Liver (tissue), 10 donors: ENCODE measurements at places on chromosomes 7 and 10. TPM values are rescaled to one million over a fixed set of nuclear protein-coding genes. Genes with fewer than 3 reads are reported as not detected.
A peak's percentile ranks its signal among the peaks of the same experiment; 100 is the strongest.

MOGAT3 gene
- 7.9 TPM for polyA plus RNA-seq

TMEM130 gene
- polyA plus RNA-seq = not detected

DENND2A gene
- 1.2 TPM for polyA plus RNA-seq

CALML5 gene
- polyA plus RNA-seq = not detected

KDM7A gene
- polyA plus RNA-seq = 2.5 TPM

TAS2R4 gene
- polyA plus RNA-seq = 0.03 TPM

TAS2R5 gene
- 0.05 TPM for polyA plus RNA-seq

CLCN1 gene
- polyA plus RNA-seq = not detected

CDC14C gene
- 0.02 TPM for polyA plus RNA-seq

GRCh38 chr10:4174197-4174596 is 389.2 kb upstream of the KLF6 start:
- H3K27me3 ChIP-seq = no peaks in the 10 kb centered on the region
- H3K4me3 ChIP-seq = no peak overlapping the region
- H3K4me1 ChIP-seq = no peaks in the 10 kb centered on the region
- no peaks in the 10 kb centered on the region for H3K36me3 ChIP-seq

- H3K36me3 ChIP-seq = no peaks in the 10 kb centered on the region
- no peak overlapping the region for H3K27ac ChIP-seq
These were observed 21.9 kb upstream of the CABCOCO1 start for GRCh38 chr10:61640856-61641255.

DNA sequence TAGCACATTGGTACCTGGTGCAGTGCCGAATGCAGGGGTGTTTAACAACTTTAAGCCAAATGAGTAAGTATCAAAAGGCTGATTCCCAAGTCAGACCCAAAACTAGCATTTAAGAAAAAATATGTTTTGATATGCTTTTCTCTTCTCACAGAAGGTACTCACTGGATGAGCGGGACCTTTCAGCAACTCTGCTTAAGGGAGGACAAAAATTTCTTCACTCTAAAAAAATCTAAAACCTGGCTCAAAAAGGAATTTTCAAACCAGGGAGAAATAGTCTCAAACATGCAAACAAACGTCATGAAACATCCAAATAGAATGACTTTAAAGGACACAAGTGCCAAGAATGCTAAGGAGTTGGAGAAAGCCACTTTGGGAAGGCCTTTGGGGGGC is 962.1 kb downstream of the KCNMA1 start:
- no peaks in the 10 kb centered on the region for H3K27me3 ChIP-seq
- no peak for DNase-seq
- no peak overlapping the region for H3K4me3 ChIP-seq

DNA sequence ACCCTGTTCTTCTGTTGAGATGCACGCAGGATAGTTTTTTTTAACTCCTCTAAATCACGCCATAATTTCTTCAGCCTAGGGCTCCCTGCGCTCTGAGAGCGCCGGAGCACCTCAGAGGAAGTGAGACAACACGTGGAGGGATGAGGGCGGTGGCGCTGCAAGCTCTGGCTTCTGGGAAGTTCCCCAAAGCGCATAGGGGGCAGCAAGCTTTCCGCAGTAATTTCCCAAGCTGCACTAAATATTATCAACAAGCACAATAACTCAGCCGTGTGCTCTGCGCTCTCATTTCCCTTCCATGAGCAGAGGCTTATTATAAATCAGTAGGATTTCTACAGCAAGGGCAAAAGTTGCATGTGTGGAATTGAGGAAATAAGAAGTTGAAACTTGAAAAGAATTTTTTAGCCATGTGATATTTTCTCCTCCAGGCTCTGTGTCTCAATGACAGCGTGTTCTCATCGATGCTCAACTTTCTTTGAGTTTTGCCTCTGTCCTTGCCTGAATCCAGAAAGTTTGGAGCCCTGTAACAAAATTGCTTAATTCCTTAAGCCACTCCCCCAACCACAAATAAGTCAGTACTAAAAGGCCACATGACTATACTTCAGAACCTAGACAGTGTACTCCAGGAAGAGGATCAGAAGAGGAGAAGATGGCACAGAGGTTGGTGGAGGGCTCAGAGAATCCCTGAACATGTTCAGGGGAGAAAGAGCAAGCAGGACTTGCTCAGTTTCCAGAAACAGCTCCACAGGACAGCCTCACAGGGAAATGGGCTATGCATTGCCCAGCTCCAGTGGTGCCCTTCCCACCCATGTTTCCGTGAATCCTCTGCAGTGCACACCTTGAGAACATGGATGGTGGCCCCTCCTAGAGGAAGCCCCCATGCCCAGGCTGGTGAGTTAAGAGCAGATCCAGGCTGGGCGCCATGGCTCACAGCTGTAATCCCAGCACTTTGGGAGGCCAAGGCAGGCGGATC is 221.5 kb upstream of the GHITM start:
- no peaks in the 10 kb centered on the region for H3K27me3 ChIP-seq
- H3K36me3 ChIP-seq = no peaks in the 10 kb centered on the region
- H3K4me1 ChIP-seq = no peaks in the 10 kb centered on the region
- DNase-seq = no peak
- H3K27ac ChIP-seq = no peak overlapping the region

DNA sequence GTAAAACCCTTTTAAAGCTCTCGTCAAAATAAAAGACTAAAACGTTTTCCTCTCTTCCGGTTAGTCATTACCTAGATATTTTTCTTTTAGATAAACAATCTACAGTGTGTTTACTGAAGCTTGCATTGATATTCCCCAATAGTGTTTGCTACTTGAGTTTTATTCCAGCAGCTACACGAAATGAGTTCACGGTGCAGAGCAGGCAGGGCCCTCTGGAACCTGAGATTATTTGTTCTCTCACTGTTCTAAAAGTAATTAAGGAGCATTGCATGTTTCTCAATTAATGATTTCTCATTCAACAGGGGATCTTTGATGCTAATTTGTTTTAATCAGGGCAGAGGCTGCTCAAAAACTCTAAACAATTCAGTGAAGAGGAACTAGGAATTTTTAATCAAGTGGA is 319.7 kb downstream of the GFRA1 start:
- H3K27ac ChIP-seq = no peak overlapping the region
- H3K4me3 ChIP-seq = no peak overlapping the region
- DNase-seq = no peak
- no peaks in the 10 kb centered on the region for H3K27me3 ChIP-seq
- no peaks in the 10 kb centered on the region for H3K36me3 ChIP-seq
- H3K4me1 ChIP-seq = no peaks in the 10 kb centered on the region

GRCh38 chr10:88236121-88236743 is 346.9 kb downstream of the RNLS start:
- no peak overlapping the region for H3K4me3 ChIP-seq
- H3K27me3 ChIP-seq = no peaks in the 10 kb centered on the region
- H3K4me1 ChIP-seq = peaks cover 3% of the 10 kb centered on the region

- no peaks in the 10 kb centered on the region for H3K36me3 ChIP-seq
- H3K27me3 ChIP-seq = no peaks in the 10 kb centered on the region
- peaks cover 8% of the 10 kb centered on the region for H3K4me1 ChIP-seq
- no peak overlapping the region for H3K27ac ChIP-seq
- no peak overlapping the region for H3K4me3 ChIP-seq
These were observed 39.2 kb downstream of the LDB3 start for GRCh38 chr10:86707505-86707904.

GRCh38 chr7:64890761-64891362 is 12.2 kb upstream of the ZNF273 start:
- DNase-seq = no peak
- no peaks in the 10 kb centered on the region for H3K36me3 ChIP-seq
- peaks cover 5% of the 10 kb centered on the region for H3K27me3 ChIP-seq
- H3K4me1 ChIP-seq = peaks cover 4% of the 10 kb centered on the region

- H3K4me3 ChIP-seq = no peak overlapping the region
- DNase-seq = no peak
- H3K4me1 ChIP-seq = peaks cover 10% of the 10 kb centered on the region
- H3K27me3 ChIP-seq = no peaks in the 10 kb centered on the region
- H3K36me3 ChIP-seq = peaks cover 2% of the 10 kb centered on the region
These were observed 33.4 kb upstream of the PDGFA start for GRCh38 chr7:552868-553635.

DNA sequence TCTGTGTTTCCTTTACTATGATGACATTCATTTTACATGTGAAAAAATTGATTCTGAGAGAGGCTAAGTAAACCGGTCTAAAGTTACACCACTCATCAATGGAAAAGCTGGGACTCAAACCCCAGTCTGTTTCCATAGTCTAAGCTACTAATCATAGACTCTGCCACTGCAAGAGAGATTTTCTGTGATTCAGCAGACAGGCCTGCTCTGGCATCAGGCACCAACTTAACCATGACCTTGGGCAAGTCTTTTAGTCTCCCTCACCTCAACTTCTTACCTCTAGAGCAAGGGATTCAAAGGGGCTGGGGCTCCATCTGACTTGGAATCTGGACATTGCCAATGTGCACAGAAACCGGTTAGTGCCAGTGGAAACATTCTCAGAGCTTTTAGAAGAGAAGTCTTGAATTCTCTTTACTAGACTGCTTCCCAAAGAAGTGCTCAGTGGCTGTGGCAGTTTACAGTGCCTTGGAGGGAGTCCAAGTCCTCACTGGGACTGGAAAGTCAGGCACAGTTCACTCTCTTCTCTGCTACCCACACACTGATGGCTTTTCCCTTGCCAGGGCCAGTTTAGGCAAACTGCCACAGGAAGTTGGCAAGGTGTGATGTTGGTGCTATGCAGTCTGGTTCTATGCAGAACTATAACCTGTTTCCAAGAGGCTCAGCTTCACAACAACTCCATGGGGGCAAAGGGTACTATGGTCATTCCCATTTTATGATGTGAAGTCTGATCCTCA is 4.5 kb upstream of the BLNK start:
- no peaks in the 10 kb centered on the region for H3K36me3 ChIP-seq
- peaks cover 21% of the 10 kb centered on the region for H3K4me1 ChIP-seq
- H3K4me3 ChIP-seq = no peak overlapping the region
- H3K27me3 ChIP-seq = no peaks in the 10 kb centered on the region
- peak overlapping the region; percentile 72 for H3K27ac ChIP-seq
- DNase-seq = no peak

- no peak overlapping the region for H3K27ac ChIP-seq
- H3K27me3 ChIP-seq = no peaks in the 10 kb centered on the region
- H3K4me1 ChIP-seq = peaks cover 18% of the 10 kb centered on the region
- H3K36me3 ChIP-seq = peaks cover 3% of the 10 kb centered on the region
These were observed 4.3 kb downstream of the KIF5B start for GRCh38 chr10:32051926-32052325.

DNA sequence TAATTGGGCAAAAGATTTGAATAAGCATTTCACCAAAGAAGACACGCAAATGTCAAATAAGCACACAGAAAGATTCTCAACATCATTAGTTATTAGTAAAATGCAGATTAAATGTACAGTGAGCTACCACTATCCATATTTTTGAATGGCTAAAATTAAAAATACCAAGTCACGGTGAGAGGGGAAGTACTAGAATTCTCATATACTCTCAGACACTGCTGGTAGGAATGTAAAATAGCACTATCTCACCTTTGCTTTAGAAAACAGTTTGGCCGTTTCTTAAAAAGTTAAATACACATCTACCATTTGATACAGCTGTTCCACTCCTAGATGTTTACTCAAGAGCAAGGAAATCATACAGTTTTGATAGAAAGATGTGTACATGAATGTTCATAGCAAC is 115.8 kb upstream of the CELF2 start:
- no peak overlapping the region for H3K27ac ChIP-seq
- H3K27me3 ChIP-seq = no peaks in the 10 kb centered on the region
- H3K36me3 ChIP-seq = no peaks in the 10 kb centered on the region
- H3K4me3 ChIP-seq = no peak overlapping the region
- no peak for DNase-seq

- H3K27ac ChIP-seq = no peak overlapping the region
- peaks cover 1% of the 10 kb centered on the region for H3K36me3 ChIP-seq
- H3K27me3 ChIP-seq = no peaks in the 10 kb centered on the region
- no peak for DNase-seq
- no peak overlapping the region for H3K4me3 ChIP-seq
These were observed 6.2 kb downstream of the MDFIC start for GRCh38 chr7:114928060-114928459.

- H3K27me3 ChIP-seq = no peaks in the 10 kb centered on the region
- H3K4me3 ChIP-seq = no peak overlapping the region
- H3K36me3 ChIP-seq = no peaks in the 10 kb centered on the region
- H3K27ac ChIP-seq = no peak overlapping the region
- DNase-seq = no peak
- no peaks in the 10 kb centered on the region for H3K4me1 ChIP-seq
These were observed 323.0 kb downstream of the PARD3 start for GRCh38 chr10:34492081-34492480.

DNA sequence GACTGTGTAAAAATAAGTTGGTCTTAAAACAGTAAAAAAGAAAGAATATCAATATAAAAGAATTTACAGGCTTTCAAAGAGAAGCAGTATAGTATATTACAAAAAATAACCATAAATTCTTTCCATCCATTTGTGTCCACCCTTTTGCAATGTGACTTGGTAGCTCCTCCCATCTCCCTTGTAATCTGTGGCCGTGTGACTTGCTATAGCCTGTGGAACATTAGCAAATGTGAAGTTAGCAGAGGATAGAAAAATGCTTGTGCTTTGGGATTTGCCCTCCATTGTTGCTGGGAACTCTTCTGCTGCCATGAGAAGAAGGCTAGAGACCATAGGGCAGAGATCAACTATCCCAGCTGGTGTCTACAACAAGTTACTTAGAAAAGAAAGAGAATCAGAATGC is 30.2 kb downstream of the KLHL7 start:
- no peak for DNase-seq
- H3K27ac ChIP-seq = no peak overlapping the region
- no peaks in the 10 kb centered on the region for H3K36me3 ChIP-seq
- H3K27me3 ChIP-seq = no peaks in the 10 kb centered on the region

- H3K27ac ChIP-seq = no peak overlapping the region
- H3K36me3 ChIP-seq = no peaks in the 10 kb centered on the region
- no peak overlapping the region for H3K4me3 ChIP-seq
- no peaks in the 10 kb centered on the region for H3K27me3 ChIP-seq
- no peak for DNase-seq
These were observed 29.8 kb upstream of the PURB start for GRCh38 chr7:44914992-44915607.

DNA sequence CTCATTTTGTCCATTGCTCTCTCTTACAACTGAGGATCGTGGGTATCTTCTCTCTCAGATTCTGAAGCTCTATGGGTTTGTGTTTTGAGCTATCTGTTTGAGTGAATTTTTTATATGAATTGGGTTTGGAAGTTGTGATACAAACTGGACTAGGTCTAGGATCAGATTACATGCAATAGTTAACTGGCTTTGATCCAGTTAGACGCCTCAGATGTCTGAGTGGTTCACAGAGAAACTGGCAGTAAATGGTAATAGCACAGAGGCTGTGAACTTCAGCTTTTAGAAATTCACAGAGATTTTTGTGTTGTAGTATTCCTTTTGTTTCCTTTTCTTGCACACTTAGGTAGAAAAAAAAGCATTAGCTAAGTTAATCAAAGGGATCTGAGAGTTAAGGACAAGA is 12.7 kb upstream of the DNMBP start:
- H3K36me3 ChIP-seq = no peaks in the 10 kb centered on the region
- H3K4me1 ChIP-seq = peaks cover 11% of the 10 kb centered on the region
- no peak overlapping the region for H3K27ac ChIP-seq

GRCh38 chr10:110717781-110718589 is 73.8 kb downstream of the RBM20 start:
- H3K36me3 ChIP-seq = no peaks in the 10 kb centered on the region
- H3K4me3 ChIP-seq = no peak overlapping the region
- no peak for DNase-seq

- no peak overlapping the region for H3K4me3 ChIP-seq
- no peak for DNase-seq
- no peak overlapping the region for H3K27ac ChIP-seq
- H3K4me1 ChIP-seq = peaks cover 3% of the 10 kb centered on the region
These were observed 185.3 kb upstream of the GPR26 start for GRCh38 chr10:123480845-123481244.

GRCh38 chr10:43136995-43137716 is 1.1 kb upstream of the CSGALNACT2 start:
- H3K27ac ChIP-seq = peak overlapping the region; percentile 94
- peak overlapping the region; percentile 75 for H3K4me3 ChIP-seq
- H3K4me1 ChIP-seq = peaks cover 3% of the 10 kb centered on the region
- no peaks in the 10 kb centered on the region for H3K27me3 ChIP-seq
- H3K36me3 ChIP-seq = no peaks in the 10 kb centered on the region
